ENCODE measurements at places on chromosomes 16 and 17.
A peak's percentile ranks its signal among the peaks of the same experiment; 100 is the strongest.

DNA sequence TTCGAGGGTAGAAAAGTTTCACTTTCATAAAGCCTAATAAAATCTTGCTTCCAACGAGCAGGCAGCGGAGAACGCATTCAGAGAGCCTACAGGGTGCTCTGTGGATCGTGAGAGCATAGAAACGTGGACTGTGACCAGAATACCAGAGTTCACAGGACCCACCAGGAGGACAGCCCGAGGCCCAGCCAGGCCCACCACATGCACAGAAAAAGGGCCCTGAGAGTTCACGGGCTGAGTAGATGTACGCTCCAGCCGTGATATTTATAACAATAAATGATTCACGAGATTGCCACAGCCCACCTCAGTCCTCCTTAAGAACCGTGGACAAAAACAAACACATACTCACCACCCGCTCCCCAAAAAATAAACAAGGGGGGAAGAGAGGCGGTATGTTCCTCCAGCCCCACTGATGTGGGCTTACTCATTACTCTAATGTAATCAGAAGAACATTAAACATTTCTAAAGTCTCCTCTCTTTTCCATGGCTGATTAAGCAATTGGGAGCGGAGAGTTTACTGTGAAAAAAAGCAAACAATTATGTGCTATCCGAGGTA, 207.2 kb downstream of the C16orf78 start:
- DNase-seq, result no peak

GRCh38 chr16:72677662-72678447, 370.1 kb downstream of the ZFHX3 start:
- DNase-seq, result no peak

GRCh38 chr17:49022391-49022941, 25.3 kb downstream of the IGF2BP1 start:
- DNase-seq, result peak; percentile 45

DNA sequence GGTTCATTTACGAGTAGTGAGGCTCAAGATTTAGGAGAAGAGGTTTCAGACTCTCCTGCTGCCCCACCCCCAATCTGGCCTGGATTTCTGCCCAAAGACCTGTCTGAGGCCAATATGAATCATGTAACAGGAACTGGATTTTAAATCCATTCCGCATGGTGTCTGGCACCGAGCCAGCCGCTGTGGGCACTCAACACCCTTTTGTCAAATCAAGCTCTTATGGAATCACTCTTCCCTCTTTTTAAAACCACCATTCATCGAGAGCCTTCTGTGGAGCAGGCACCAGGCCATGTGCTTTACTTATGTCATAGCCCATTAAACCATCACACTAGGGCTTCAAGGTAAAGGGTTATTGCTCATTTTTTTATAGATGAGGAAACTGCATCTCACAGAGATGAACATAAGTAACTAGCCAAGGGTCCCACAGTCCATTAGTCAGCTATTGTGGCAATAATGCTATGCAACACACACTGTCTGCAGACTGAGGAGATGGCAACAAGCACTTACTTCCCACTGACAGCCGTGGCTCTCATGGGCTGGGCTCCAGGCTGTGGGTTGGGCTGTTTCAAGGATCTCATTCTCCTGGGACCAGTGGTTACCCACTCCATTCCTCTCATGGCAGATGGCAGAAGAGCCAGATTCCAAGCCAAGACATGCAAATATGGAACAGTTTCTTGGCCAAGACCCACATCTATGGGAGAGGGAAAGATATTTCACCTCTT, 93.6 kb downstream of the WSCD1 start:
- DNase-seq, result no peak

GRCh38 chr17:40862985-40863733, 3.9 kb downstream of the KRT12 start:
- no peak for DNase-seq

DNA sequence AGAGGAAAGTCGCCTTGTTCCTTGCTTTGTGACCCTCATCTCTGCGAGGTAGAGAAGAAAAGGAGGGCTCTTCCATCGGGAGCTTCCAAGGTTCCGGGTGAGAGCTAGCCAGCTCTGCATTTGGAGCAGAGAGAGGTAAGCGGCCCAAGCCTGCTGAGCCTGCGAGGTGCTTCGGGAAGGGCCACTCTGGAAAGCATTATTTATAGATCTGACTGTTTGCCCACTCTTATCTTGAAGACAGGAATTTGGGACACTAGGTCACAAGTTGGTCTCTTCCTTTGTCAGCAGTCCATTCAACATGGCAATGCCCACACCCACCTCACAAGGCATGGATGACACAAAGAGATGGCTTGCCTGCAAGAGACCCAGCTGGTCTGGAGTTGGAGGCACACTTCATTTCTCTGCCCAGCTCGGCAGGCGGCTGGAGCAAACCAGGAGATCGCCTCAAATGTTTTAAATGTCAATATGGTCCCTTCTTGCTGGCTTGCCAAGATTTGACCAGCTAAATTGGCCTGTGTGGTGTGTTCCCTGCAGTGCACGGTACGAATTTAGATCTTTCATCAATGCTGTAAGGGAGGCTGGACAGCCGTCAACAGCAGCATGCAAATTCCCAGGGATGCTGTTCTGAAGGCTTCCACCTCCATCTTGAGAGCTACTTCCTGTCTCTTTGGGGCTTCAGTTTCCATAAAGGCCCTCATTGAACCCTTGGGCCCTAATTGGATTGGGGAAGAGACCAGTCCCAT, 19.5 kb downstream of the CBX4 start:
- no peak for DNase-seq

DNA sequence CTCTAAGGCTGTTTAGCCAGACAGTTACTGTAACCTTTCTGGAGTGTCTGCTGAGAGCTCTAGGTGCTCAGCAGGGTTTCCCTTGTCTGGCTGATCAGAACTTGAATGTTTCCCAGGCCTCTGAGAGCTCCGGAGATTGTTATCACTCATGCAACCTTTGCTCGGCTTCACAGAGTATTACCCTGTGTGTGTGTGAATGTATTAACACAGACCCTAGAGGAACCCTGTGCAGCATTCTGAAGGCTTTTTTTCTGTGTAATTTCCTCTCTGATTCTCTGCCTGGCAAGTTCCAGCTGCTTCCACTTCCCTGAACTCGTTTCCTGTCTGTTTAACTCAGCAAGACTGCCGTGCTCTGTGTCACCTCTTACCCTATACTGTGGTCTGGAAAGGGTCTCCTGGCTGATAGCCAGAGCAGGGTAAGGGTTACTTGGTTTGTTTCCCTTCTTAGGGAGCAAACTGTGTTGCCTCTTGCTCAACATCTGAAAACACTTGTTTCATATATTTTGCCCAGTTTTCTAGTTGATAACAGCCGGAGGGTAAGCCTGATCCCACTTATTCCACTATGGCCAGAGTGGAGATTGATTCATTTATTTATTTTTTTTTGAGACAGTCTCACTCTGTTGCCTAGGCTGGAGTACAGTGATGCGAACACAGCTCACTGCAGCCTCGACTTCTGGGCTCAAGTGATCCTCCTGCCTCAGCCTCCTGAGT, 21.7 kb downstream of the PRMT7 start:
- DNase-seq, result no peak

- DNase-seq, result no peak
These were observed 24.9 kb downstream of the MPP3 start for GRCh38 chr17:43808076-43808475.

DNA sequence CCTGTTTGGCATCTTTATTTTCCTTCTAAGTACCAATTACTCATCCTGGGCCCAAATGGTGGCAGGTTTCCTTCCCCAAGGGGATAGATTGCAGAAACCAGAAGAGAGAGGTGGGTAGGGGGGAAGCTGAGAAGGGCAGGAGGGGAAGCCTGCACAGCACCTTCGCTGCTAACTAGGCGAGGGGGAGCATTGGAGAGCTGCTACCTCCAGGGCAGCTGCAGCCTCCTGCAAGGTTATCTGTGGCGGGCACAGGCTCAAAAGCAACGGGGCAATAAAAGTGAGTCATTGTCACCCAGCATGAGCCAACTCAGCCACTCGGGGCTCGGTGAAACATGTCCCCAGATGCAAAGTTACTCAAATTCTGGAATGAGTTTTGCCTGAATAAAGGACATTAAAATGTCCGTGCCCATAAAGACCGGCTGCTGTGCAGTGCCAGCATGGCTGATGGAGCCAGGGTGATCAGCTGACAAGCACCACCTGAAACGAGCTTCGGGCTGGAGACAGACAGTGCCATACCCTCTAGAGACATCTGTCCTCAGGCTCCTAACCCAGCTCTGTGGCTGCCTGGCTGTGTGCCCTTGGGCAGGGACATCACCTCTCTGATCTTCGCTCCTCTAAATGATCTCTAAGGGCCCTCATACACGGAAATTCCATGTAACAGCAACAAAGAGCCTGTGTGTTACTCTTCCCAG, 68.1 kb upstream of the GRIN2A start:
- DNase-seq, result no peak

DNA sequence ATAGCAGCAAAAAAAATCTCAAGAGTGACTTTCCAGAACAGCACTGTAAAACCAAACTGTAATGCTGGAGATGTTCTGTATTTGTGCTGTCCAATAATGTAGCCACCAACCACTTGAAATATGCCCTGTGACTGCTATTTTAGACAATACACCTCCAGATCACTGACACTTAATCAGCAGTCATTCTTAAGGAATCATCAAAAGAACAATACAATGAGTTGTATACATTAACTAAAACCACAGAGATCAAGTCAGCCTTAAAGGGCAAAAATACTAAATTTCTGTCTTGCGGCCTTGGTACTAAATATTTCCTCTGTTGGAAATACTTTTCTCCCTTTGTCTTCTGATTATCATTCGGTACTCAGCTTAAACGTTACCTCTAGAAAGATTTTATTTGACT, 33.6 kb upstream of the ANKFY1 start:
- DNase-seq, result no peak

- DNase-seq, result no peak
These were observed 56.2 kb downstream of the SNX11 start for GRCh38 chr17:48163809-48164208.

DNA sequence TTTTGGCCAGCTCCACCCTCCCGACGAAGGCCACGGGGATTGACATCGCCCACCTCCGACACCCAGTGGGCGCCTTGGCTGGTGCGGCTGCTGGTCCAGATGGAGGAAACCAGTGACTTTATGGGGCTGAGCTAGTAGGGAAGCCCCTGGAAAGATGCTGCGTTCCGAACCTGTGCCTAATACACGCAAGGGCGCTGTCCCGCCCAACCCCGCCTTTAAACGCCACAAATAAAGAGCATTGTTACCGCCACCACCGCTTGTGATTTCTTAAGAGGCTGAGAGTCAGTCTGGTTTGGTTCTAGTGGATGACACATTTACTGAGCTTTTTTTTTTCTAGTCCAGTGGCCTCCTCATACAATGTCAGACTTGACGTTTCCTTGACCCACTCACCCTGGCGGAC, 107.9 kb downstream of the AATF start:
- DNase-seq, result no peak

- no peak for DNase-seq
These were observed 4.8 kb downstream of the SPNS2 start for GRCh38 chr17:4503283-4504025.

- DNase-seq, result peak; percentile 43
These were observed 630 bp downstream of the RNFT1 start for GRCh38 chr17:59963738-59964481.

- DNase-seq, result no peak
These were observed 29.9 kb upstream of the GINS2 start for GRCh38 chr16:85718682-85719081.

DNA sequence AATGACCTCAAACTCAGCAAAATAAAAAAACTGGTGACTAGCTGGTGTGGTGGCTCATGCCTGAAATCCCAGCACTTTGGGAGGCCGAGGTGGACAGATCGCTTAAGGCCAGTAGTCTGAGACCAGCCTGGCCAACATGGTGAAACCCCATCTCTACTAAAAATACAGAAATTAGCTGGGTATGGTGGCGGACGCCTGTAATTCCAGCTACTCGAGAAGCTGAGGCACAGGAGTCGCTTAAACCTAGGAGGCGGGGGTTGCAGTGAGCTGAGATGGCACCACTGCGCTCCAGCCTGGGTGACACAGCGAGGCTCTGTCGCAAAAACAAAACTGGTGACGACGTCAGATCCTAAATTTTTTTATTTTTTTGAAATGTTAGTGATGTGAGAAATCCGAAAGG, 82.6 kb upstream of the TOB1 start:
- DNase-seq, result no peak

- DNase-seq, result no peak
These were observed 226.4 kb upstream of the PSMD7 start for GRCh38 chr16:74070237-74070636.

DNA sequence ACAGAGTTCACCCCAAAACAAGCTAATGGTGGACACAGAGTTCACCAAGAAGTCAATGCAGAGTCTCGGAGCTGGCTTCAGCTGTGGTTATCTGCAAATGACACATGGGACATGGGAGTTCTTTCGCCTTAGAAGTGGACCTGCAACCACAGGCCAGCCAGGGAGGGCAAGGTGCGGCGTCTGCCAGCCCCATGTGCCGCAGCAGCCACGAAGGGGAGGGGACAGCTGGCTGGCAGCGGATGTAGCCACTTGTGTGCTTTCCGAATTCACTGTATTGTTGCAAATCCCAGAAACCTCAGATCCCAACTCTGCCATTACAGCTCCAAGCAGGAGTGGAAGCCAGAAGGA, 24.8 kb downstream of the LMF1 start:
- DNase-seq, result no peak

DNA sequence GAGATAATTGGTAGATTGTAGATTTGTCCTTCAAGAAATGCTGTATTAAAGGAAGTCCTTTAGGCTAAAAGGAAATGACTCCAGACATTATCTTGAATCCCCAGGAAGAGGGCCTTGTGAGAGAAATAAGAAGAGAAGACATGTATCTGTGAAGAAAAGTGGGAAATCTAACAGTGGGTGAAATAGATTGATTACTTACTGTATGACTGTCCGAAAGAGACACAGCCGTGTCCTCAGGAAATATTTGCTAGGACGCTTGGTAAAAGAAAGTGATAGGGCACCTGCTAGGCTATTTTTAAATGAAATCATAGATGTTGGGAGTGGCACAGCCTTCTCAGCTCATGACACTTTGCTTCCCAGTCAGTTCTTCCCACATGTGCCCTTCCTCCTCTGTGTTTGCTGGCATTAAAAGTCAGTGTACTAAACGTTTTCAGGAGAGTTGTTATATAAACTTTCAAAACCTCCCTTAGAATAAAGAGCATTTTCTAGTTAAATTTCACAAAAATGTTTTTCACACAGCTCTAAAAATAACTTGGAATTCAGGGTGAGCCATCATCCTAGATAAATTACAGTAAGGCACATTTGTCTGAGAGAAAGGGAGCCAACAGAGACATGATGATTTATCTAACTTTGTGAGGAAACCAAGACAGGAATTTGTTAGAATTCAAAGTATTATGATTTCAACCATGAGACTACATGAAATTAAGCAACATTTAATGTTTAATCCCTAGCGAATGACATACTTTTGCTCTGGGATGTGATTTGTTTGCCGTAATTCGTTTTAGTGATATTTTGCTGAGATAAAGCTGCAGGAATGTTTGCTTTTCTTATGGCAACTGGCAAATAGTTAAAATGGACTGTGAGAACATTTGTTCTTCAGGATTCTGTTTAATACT, 35.0 kb downstream of the DHRS7B start:
- DNase-seq, result no peak

DNA sequence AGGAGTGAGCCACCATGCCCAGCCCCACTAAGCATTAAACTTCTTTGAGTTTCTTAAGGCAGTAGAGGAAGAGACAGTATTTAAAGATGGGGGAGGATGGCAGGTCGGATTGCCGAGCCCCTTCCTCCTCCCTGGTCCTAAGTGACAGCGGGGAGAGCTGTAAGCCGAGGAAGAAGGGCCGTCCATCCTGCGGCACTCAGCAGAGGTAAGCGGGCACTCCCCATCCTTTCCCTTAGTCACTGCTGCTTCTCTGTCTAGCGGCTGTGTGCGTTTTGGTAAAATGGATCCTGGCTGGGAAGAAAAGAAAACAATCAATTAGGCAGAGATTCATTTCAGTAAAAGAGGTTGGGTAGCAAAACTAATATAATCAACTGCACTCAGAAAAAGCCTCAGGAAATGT, 13.9 kb downstream of the DNAAF1 start:
- DNase-seq, result no peak

- no peak for DNase-seq
These were observed 89.2 kb downstream of the MAP2K6 start for GRCh38 chr17:69503711-69504110.
